Mesenteric fat pad (tissue), 1 donor: ENCODE measurements at places on chromosomes 16 and 17. TPM values are rescaled to one million over a fixed set of nuclear protein-coding genes. Genes with fewer than 3 reads are reported as not detected.

DNA sequence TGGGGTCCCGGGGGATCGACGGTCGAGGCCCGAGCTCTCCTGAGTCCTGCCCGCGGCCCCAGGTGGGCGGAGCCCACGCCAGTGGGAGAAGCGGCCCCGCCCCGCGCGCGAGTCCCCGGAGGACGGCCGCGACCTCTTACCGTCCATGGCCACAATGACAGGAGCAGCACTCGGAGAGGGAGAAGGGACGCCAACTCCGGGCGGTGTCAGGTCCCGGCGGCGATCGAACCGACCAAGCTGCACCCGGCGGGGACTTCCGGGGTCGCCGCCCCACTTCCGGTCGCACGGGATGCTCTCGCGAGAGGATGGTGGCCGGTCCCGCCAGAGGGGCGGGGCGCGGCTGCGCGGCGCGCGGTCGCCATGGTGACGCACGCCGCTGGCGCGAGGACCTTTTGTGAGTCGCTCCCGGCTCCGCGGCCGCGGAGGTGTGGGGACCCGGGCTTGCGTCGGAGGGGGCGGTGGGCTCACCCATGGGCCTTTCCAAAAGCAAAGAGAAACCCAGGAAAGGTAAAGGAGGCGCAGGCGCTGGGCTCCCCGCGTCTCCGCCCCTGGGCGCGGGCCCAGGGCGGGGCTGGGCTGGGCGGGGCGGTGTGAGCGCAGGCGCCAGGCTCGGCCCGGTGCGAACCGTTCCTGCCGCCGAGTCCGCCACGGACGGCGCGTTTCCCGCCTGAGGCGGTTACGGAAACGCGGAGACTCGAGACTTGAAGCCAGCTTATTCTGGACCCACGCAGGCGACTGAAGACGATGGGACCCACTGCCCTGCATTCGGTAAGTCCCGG, at the start of the genes CHMP1A and SPATA33:
CHMP1A (minus strand) TSS at position 267 of the 779 bp plus-strand sequence; CDS start at position 147, 120 bp downstream.
SPATA33 (plus strand) TSS at position 395 of the 779 bp plus-strand sequence; CDS start at position 471, 76 bp downstream.
- peak; percentile 97 for DNase-seq

DNA sequence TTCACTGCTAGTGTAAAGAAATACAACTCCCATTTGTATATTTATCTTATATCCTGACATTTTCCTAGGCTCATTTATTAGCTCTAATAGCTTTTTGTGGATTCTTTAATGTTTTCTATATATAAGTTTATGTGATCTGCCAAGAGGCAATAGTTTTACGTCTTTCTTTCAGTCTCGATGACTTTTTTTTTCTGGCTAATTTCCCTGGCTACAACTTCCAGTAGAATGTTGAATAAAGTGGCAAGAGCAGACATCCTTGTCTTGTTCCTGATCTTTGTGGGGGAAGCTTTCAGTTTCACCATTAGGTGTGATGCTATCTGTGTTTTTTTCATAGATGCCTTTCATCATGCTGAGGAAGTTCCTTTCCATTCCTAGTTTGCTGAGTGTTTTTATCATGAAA, 43.9 kb upstream of the ABCA3 start:
- DNase-seq = no peak

DNA sequence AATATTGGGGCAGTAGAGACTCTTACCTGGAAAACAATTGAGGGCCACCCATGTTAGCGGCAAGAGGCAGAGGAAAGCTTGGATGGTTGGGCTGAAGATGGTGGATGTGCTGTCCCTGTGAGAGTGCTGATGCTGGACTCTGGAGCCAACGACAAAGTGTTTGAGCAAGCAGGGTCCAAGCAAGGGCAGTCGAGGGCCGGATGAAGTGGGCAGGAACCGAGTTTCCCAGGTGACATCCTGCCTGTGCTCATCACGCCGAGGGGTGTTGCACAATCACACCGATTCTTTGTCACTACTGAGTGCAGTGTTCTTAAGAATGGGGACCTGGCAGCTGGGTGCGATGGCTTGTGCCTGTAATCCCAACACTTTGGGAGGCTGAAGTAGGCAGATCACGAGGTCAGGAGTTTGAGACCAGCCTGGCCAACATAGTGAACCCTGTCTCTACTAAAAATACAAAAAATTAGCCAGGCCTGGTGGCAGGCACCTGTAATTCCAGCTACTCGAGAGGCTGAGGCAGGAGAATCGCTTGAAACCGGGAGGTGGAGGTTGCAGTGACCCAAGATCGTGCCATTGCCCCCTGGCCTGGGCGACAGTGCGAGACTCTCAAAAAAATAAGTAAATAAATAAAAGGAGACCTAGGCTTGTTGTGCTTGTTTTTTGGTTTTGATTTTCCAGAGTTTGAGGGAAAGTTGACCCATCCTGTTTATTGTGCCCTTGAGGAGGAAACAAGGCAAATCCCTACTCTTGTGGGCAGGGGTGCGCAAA, 6.1 kb downstream of the PYCARD start:
- DNase-seq = peak; percentile 85

DNA sequence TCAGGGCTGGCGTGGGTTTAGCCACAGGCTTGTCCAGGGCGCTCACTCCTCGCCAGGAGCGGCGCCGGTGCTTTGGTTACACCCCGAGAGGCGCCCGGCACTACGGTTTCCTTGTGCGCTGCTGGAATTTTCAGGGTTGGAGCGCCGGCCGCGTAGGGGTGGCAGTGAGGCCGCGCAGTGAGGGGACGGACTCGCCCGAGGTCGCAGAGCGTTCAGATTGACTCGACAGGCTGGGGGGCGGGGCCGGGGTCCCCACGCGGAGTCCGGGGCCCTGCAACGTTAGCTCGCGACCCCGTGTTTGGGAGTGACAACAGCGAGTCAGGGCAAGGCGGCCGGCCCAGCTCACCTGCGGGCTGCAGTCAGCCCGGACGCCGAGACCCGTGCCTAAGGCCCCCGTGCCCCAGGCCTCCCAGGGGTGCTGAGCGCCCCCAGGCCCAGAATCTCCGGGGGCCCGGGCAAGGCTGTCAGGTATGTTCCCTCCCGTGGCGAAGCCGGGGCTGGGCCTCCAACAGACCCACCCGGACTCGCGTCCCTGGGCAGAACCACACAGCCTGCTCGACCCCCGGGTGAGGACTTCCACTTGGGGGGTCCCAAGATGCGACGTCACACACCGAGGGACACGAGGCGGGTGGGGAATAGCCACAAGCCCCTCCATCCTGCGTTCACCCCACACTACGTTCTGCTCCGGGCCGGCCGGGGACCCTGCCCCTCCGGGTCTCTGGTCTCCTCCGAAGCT, 1.3 kb upstream of the ACTG1 start:
- DNase-seq = no peak

- no peak for DNase-seq
These were observed 86.5 kb downstream of the RPA1 start for GRCh38 chr17:1916316-1916715.

- no peak for DNase-seq
These were observed 938 bp downstream of the NCOR1 start for GRCh38 chr17:16214190-16215001.

- no peak for DNase-seq
These were observed 153.2 kb upstream of the KCNJ18 start for GRCh38 chr17:21539146-21539545.

DNA sequence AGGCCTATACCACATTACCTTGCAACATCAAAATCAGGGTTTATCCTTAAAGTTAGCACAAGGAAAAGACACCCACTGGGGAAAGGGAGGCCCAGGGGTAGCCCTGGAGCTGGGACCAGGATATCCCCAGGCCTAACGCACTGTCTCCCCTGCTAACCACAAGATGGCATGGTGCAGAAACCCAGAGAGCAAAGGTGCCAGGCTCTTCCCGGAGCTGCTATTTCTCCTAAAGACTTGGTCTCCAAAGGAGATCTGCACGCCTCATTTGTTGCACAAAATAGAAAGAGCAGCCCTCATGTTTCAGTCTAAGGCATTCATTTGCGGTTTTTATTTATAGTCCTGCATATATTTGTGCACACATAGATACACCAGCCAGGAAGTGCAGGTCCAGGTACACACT, 408.6 kb downstream of the SOX9 start:
- DNase-seq = no peak

DNA sequence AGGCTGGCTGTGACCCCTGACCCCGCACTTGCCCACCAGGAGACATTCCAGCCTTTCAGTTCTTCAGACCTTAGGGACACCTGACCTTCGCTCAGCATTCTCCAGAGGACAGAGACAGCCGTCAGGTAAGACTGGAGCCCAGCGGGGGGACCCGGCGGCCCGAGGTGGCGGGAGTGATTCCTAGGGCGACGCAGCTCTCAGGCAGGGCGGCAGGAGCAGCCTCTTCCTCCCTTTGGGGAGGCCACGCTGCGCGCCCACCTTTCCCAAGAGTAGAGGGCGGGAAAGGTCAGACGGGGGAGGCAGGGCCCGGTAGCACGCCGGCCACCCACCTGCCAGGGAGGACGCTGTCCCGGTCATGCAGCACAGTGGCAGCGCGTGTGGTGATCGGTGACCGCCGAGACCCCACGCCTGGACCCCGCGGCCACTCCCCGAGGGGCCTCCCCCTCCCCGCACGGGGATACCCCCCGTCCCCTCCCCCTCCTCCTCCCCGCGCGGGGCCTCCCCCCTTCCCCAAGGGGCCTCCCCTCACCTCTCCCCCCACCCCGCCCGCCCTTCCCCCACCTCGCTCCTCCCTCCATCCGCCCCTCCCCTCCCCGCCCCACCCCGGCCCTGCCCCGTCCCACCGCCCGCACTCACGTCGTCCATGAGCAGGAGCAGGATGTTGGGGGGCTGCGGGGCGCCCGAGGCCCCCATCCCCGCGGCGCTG, 472 bp downstream of the GALNS start:
- DNase-seq = no peak

- no peak for DNase-seq
These were observed 38.5 kb downstream of the DNAH9 start for GRCh38 chr17:11636771-11637170.

- DNase-seq = no peak
These were observed 313.0 kb downstream of the SEC14L1 start for GRCh38 chr17:77453613-77454241.

DNA sequence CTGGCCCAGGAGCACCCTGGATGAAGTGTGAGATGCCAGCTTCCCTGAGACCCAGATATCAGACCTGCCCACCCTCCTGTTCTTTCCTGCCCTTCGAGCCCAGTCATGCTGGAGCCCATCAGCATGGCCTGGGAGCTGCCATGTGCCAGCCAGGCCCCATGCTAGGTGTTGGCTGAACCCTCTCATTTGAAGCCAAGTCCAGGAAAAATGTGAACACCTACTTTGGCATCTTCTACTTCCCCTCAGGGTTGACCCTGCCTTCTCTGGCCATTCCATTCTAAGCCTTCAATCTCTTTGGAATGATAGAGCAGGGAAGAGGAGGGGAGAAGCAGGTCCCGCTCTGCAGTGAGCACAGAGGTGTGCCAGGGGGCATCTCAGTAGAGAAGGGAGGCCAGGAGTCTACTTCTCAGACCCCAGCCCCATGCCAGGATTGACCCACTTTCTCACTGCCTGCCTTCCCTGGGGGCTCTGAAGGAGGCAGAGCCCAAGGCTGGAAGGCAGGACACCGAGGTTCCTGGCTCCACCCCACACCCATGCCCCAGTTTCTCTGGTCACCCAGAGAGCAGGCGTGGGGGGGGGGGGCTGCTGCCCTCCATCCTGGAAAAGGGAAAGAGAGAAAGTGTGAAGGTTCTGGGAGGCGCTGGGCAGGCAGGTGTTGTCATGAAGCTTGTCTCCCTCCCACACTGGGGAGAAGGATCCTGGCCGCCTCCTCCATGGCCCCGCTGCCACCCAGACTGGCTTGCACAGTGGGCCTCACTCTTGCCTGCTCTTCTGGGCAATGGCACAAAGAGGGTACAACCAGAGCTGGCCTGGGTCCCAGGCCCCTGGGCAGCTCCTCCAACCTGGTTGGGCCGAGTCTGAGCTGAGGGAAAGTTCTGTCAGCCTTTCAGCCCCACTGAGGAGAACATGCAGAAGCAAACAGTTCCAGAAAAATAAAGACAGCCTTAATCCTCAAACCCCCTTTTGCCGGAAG, 9.3 kb downstream of the HDAC5 start:
- no peak for DNase-seq

DNA sequence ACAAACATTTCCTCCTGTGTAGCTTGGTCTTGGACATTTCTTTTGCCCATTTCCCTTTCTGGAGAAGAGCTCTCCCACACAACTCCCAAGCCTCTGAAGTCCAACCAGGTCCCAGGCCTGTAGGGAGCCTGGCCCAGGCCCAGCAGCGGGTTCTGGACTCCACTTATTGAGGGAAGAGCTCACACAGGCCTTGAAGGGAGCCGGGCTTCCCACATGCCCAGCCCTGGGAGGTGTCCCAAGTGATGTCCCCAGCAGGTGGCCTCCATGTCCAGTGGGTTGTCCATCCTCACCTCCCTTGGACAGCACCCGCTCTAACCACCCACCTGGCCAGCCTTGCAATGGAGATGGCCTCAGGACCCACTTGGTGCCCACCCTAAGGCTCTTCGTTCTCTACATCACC, 5.9 kb upstream of the EPX start:
- DNase-seq = no peak

DNA sequence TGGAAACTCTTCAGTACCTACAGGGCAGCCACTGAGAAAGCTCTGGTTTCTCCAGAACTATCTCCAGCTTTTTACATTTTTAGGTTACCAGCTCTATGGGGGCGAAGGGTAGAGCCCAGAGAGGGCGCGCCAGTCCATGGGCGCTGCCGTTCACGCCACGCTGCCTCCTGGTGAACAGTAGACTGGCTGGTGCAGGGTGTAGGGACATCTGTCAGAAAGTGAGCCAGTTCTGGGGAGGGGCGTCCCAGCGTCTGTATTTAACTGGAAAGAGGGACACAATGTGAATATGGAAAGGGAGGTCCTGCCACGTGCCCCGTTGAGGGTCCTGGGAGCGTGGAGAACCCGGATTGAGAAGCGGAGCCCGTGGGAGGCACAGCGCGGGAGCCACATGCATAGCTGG, 16.4 kb upstream of the CLEC18A start:
- DNase-seq = peak; percentile 59

GRCh38 chr16:83589576-83589975, 218.2 kb upstream of the HSBP1 start:
- DNase-seq = no peak

DNA sequence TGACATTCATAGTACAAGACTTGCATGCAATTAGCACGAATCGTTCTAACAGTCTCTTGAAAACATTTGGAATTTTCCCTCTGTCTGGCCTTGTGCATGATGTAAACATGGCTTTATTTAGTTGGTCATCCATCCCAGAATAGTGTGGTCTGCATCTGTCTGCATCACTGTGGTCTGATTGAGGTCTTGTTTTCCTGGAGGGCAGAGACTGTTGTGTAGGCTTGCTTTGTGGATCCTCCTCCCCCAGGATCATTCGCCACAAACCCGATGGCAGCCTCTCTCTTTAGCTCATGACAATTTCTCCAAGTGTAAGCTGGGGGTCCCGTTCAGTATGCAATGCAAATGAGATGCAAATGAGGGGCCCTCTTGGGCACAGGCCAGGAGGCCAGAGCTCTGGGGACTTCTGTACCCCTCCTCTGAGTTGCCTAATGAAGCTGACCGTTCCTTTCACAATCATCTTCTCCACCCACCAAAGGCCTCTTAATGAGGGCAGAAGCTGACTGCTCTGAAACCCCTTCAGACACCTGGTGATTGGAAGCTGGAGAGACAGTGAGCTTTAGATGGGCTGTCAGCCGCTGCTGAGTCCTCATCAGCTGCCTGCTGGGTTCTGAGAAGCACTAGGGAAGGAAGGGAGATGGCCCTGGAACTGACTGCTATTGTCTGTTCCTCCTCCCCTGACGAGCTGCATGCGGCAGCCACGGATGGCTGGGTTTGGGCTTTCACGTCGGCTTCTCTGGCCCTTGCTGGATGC, 201.2 kb upstream of the CACNG3 start:
- peak; percentile 45 for DNase-seq

- DNase-seq = no peak
These were observed 32.5 kb upstream of the MYO18A start for GRCh38 chr17:29212681-29213121.

The YPEL3 gene
- 49.3 TPM for total RNA-seq

The NPIPA8 gene
- total RNA-seq = 0.93 TPM

The TEKT1 gene
- total RNA-seq = not detected

The PKD1 gene
- total RNA-seq = 99.4 TPM

The SYT17 gene
- total RNA-seq = 1.1 TPM

The DCTN5 gene
- 57.6 TPM for total RNA-seq

The ITGAX gene
- 36.4 TPM for total RNA-seq
